ENCODE measurements at places on chromosomes 11 and 22.

DNA sequence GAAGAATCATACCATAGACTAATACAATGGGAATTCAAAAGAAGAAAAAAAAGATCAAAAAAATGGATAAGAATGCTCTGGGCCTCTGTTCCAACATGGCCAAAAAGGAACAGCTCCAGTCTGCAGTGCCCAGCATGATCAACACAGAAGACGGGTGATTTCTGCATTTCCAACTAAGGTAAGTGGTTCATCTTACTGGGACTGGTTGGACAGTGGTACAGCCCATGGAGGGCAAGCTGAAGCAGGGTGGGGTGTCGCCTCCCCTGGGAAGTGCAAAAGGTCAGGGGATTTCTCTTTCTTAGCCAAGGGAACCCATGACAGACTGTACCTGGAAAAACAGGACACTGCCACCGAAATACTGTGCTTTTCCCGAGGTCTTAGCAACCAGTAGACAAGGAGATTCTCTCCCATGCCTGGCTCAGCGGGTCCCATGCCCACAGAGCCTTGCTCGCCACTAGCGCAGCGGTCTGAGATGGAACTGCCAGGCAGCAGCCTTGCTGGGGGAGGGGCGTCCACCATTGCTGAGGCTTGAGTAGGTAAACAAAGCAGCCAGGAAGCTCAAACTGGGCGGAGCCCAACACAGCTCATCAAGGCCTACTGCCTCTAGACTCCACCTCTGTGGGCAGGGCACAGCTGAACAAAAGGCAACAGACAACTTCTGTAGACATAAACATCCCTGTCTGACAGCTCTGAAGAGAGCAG, 428.4 kb downstream of the MN1 start:
- DNase-seq, result no peak

DNA sequence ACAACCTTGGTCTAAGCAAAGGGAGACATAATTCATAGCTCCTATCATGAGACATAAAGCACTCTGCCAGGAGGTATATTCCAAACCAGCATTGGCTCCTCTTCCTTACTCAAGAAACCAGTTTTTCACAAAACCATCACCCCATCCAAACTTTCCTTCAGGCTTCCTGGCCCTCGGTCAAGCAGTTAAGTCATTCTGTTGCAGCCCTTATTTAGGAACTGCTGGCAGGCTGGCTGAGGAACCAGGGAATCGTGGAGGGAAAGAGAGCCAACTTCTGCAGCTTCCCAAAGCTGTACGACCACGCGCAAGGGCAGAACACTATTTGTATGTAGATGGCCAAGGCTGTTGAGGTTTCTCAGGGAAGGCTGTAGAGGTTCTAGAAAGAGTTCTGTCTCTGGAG, 680 bp downstream of the IFT46 start:
- DNase-seq, result no peak

- DNase-seq, result no peak
Observed at GRCh38 chr22:41844036-41844435, 11.1 kb downstream of the SREBF2 start.

GRCh38 chr11:514606-515005, 7.6 kb upstream of the RNH1 start:
- no peak for DNase-seq

GRCh38 chr22:41369837-41370236, 11.9 kb upstream of the TEF start:
- DNase-seq, result no peak

DNA sequence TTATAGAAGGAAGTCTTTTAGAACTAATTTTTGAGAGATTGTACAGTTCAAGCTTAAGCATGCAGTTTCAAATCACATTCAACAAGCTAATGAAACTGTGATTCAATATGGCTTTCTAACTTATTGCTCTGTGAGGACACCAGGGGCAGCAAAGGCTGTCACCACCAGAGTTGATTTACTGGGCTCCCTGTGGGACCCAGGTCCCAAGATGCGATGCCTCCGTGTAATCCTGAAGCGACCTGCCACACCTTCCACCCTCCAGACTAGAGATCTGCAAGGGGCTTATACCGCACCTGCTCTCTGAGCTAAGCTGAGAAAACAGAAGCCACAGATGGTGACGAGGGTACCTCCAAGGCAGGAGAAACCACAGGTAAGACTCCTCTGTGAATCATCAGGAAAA, 918 bp upstream of the OR51Q1 start:
- DNase-seq, result no peak

DNA sequence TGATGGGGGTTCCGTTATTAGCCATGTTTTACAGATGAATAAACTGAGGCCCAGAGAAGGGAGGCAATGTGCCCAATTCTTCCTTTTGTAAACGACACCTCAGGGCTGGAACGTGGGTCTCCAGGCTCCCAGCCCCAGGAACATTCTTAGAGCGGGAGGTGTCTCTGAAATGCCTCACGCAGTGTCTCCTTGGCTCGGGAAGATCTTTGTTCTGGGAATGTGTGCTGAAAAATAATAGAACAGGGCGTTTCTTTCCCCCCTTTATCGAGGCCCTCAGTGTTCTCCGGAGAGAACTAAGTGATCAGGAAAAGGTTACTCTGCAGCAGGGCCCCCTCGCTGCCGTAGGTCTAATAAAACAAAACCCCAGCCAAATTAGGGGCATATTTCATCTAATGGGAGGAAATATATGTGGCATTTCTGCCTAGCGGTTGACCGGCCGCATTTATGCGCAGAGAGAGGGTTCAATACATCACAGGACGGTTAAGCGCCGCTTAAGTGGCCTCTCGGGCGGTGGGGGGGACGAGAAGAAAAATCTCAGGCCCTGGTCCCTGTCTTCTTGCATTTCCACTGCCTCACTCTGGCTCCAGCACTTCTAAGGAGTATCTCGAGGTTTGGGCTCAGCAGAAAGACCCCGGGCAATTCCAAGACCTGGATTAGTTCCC, 564.3 kb downstream of the MN1 start:
- no peak for DNase-seq

GRCh38 chr11:119056421-119056999, 495 bp downstream of the HYOU1 start:
- DNase-seq, result peak; percentile 19

- no peak for DNase-seq
Observed at GRCh38 chr11:68517121-68517741, 56.7 kb downstream of the PPP6R3 start.

- no peak for DNase-seq
Observed at GRCh38 chr11:116421529-116422185, 351.1 kb downstream of the BUD13 start.

GRCh38 chr22:47188261-47189055, 426.0 kb downstream of the TBC1D22A start:
- no peak for DNase-seq

DNA sequence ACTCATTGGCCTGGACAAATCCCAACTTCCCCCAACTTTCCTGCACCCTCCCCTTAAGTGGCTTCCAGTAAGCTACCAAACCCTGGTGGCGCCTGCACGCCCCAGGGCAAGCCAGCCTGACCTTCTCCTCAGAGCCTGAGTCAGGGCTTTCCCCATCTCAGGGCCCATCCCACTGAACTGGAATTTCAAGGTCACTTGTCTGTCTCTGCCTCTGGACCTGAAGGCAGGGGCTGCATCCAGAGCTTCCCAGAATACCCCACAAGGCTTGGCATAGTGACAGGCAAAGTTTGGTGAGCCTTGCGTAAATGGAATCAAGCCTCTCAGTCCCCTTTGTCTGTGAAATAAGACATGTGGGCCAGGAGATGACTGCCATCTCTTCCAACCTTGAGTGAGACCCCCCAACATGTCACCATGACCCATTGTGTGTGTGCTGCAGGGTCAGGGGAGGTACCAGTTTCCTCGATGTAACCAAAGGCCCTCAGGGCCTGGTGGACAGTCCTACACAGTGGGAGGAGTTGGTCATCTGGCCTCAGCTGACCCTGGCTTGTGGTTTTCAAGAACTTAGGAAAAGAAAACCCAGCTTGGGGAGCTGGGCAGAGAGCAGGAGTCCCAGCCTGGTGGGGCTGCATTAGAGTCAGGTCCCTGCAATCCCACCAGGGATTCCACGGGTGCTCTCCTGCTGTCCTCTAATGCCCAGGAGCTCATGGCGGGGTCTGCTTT, 8.9 kb downstream of the ALX4 start:
- DNase-seq, result no peak

- no peak for DNase-seq
Observed at GRCh38 chr22:32861330-32861729, 59.8 kb downstream of the TIMP3 start.

GRCh38 chr11:44305470-44306051, 4.4 kb downstream of the ALX4 start:
- DNase-seq, result peak; percentile 21

GRCh38 chr11:121293288-121293594, 670 bp downstream of the SC5D start:
- DNase-seq, result no peak

GRCh38 chr22:35064664-35065063, 1.3 kb upstream of the ISX start:
- no peak for DNase-seq

GRCh38 chr22:19094393-19094997, 27.7 kb downstream of the DGCR2 start:
- no peak for DNase-seq

- DNase-seq, result no peak
Observed at GRCh38 chr22:29716814-29717545, 2.8 kb upstream of the CABP7 start.

DNA sequence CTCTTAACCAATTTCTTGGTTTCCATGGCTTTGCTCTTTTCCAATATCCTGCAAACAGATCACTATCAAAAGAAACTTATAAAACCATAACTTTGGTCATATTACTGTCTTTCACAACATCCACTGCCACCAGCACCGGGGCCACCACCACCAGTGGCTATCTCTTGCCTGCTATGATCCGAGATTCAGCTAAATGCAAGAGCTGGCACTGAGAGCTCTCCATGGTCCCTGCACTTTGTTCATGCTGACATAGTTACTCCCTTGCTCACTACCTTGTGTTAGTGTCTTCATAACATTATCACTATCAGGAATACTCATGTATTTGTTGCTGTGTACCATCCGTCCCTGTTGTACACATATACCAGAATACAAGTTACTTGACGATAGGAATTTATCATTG, 299.0 kb downstream of the ETS1 start:
- no peak for DNase-seq

DNA sequence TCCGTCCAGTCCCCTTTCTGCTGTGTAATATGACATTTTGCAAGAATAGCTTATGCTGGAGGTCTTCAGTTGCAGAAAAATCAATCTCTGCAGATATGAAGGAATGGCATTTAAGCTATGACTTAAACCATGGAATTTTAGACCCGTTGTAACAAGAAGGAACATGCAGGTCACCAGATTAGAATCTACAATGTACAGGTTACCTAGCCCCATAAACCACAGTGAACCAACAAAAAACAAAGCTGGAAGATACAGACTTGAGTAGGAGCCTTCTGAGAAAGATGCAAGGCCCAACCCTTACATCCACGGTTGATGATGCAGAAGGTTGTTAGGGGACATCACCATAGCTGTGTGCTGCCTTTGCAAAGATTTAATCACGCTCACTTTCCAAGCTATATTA, 132.5 kb downstream of the WT1 start:
- DNase-seq, result no peak

DNA sequence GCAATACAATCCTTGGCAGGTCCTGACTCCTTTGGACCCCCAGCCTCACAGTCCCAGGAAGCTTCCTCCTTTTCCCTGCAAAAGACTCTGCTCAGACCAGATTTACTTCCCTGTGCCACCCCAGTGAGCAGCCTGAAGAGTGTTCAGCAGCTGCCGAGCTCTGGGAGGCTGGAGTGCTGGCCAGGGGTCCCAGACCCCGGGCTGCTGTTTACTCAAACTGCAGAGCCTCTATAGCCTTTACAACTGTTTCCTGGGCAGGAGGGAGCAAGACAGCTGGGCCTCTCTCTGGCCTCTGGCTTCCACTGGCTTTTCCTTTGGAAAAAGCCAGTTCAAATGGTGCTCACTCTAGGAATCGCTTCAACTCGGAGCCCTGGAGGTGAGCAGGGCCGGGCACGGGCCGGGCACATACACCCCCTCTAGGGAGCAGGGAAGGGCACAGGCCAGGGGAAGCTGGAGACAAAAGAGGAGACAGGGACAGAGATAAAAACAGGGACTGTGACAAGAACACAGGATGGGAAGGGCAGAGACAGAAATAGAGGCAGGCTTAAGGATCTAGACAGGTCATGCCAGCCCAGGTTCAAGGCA, 932 bp downstream of the IRAG1 start:
- no peak for DNase-seq

GRCh38 chr22:29069463-29069862, 3.4 kb upstream of the KREMEN1 start:
- DNase-seq, result no peak

GRCh38 chr11:63489879-63490278, 1.1 kb downstream of the PLAAT5 start:
- DNase-seq, result no peak

GRCh38 chr11:105046898-105047579, 1.9 kb upstream of the CARD16 start:
- DNase-seq, result no peak

DNA sequence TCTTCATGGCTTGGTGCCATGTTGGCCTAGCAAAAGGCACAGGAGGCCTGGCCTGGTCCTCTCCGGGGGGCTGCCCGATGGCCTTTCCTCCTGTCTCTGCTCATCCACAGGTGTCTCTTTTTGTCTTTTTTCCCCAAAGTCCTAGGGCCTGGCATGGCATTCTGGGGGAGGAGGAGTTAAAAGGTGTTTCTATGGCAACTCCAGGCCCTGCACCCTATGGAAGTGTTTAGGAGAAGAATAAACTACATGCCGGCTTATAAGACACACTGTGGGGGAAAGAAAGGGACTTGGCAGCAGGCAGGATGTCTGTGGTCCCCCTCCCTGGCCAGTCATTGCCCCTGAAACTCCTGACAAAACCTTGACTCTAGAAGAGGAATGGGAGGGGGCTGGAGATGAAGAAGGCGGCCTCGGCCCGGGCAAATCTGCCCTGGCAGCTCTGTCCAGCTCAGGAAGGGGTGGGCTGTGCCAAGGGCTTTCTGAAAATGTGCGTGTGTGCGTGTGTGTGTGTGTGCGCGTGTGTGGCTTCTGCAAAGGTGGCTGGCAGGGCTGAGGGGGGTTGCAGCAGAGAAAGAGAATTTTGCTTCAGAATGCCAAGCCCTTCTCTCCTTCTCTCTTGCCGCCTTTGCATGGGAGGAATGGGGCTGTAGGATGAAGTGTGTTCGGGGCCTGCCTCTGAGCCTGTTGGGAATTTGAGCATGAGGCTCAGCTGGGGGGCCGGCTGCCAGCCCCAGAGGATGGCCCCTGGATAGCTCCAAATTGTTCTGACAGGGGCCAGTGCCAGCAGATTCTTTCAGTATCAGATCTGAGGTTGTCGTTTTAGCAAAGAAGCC, 3.2 kb downstream of the TIMP3 start:
- no peak for DNase-seq

- no peak for DNase-seq
Observed at GRCh38 chr11:850775-851763, 8.4 kb downstream of the TSPAN4 start.

DNA sequence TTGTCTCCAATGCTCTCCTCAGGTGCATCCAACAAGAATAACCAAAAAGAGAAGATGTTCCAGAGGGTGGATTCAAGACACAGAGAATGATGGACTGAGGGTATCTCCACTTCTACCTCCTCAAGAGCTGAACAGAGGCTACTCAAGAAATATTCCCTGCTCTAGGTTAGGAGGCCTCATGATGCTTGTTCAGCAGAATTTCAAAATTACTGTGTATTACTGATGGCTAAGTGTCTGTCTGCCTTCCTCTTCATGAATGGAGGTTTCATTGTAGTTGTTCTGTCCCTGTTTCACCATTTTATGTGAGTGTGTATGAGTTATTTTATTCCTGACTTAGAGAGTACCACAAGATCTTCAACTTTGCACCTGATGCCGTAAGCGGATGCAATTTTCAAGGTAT, 76.8 kb downstream of the JRKL start:
- DNase-seq, result no peak

Measured in stimulated activated CD4-positive, alpha-beta T cell treated with anti-CD3 and anti-CD28 coated beads, Interleukin-2, amount 100 ng/mL, for 4 hours (primary cell).